Hindlimb muscle (tissue), 1 donor: ENCODE measurements at places on chromosomes 5 and 9.

GRCh38 chr9:6382681-6383080 lies 30.3 kb upstream of the UHRF2 start:
- no peak for DNase-seq

DNA sequence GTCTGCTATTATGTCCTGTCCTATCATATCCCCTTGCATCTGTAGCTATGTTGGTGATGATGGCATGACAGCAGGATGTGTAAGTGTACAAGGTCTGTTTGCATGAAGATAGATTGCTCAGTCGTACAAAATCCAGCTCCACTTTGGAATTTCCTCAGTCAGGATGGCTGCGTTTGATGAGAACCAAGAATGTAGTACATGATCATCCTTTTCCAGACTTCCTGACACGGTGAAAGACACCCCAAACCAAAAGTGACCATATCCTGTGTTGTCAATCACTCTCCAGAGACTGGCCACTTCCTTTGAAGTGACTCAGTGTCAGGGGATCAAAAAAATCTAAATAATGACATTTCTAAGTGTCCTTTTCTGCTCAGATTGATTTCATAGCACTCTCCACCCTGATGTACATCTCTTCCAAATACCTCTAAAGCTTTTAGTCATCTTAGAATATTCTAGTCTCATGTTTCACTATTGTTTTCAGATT lies 213.4 kb downstream of the PLK2 start:
- no peak for DNase-seq

GRCh38 chr5:169336242-169336641 lies 35.3 kb upstream of the SLIT3 start:
- DNase-seq = no peak

DNA sequence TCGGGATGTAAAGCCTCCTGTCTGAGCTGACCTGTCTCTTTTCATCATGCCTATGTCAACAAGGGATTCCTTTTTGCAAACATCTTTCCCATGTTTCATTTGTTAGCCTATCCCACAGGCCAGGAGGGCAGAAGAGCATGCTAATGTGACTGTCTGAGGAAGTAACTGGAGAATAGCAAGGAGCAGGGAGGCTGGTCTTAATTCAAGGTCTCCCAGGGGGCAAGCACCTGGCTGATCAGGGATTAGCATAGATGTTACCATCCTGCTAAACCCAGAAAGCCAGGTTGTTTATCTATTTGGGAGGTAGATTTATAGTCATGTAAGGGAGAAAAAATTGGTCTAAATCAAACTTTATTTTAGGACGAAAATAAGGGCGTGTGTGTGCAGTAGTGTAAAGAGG lies 36.7 kb upstream of the MAP1B start:
- no peak for DNase-seq
